ENCODE measurements at places on chromosomes 12 and 14.

- no peak for DNase-seq
Measured at GRCh38 chr12:52122540-52122871, 43.0 kb downstream of the SMIM41 start.

DNA sequence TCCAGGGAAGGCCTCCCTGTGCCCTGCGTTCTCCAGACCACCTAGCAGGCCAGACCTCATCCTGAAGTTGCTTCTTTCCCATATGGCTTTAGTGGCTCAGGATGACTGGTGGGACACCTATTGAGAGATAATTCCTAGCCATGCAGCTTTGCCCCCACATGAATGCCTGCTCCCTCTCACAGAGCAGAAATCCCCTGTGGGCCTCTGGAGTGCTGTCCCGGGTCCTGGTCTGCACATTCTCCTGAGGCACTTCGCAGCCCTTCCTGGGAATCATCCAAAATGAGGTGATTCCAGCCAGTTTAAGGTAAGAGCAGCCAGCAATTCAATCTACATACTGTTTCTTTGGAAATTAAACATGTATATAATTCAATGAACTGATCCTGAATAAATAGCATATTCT lies 135.9 kb downstream of the GPR65 start:
- DNase-seq: no peak

DNA sequence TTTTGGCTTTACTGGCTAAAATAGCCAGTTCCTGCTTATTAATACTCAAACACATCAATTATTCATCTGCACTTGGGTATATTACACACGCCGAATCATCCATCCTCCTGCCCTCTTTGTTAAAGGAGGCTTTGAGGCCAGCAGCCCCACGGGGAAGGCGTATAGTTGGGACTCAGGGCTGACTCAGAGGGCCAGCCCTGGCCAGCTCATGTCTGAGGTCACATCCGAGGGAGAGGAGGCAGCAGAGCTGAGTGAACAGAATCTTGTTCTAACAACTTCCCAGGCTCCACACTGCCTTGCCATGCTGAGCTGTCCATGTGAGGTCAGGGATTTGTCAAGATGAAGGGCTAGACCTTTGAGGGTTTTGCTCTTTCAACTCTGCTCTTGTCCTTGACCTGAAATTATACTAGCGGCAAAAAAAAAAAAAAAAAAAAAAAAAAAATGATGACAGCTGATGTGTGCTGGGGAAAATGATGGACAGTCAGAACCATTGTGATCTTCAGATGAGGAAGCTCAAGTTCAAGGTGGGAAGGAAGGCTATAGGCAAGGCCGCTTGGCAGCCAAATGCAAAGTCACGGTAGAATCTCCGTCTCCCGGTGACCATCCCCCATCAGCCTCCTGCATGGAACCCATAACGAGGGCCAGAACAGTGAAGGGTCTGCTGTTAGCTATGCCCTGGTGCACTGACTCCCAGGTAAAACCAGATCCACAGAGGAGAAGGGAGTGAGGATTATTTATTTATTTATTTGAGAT lies 12.5 kb upstream of the MARK3 start:
- DNase-seq: no peak

- no peak for DNase-seq
Measured at GRCh38 chr14:93295541-93296220, 37.2 kb downstream of the BTBD7 start.

DNA sequence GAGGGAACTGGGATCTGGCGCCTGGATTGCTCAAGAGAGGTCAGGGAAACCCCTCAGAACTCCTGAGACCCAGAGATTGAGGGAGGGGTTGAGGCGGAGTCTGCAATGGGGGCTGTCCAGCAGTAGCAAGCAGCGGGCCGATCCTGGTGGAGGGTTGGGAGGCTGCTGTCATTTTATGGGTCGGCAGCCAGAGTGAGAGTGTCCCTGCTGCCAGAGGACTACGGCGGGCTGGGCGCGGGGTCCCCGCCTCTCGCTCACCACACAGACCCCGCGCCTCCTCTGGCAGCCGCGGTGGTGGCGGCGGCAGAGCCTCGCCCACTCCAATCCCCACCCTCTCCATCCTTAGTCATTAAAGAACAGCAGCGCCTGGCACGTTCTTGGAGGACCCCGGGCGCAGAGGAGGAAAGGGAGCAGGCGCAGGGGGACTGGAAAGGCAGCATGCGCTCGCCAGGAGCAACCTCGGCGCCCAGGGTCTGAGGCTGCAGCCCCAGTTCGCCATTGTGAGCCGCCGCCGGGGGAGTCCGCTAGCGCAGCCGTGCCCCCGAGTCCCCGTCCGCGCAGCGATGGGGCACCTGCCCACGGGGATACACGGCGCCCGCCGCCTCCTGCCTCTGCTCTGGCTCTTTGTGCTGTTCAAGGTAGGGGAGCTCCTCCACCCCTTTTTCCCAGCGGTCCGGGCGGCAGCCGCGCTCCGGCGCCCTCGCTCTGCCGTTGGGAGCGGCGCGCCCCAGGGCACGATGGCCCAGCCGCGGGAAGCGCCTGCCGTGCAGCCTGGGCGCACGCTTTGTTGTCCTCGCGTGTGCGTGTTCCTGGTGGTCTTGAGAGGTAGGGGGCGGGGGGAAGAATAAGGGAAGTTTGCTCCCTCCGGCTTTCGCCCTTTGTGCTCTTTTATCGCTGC lies at the start of gene PTPRO:
Gene PTPRO, plus strand, starts transcription at position 345 of the 898 bp plus-strand sequence.
- DNase-seq: no peak

- no peak for DNase-seq
Measured at GRCh38 chr12:65984227-65984479, 146.4 kb downstream of the LLPH start.

GRCh38 chr12:7666595-7666994 lies 887 bp upstream of the APOBEC1 start:
- no peak for DNase-seq

DNA sequence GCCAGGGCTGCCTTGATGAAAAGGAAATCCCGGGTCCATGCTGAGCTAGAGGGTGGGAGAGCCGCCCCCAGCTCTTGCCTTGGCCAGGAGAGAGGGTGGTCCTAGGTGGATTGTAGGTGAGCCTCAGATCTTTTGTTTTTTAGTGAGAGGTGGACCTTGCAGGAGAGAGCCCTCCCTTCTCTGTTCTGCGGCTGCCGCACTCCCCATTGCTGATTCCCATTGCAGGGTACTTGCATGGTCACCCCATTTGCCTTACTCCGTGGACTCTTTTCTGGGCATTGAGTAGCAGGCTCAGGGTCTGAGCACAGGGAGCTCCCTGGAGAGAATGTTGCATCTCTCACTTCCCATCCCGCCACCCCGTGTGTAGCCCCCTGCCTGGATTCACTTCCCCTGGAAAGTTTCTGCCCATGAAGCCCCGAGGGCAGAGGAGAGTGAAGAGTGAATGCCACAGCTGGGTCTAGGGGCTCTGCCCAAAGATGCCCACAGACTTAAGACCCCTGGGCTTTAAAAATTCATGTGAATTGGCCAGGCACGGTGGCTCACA lies 10.2 kb downstream of the VASH1 start:
- DNase-seq: no peak

GRCh38 chr12:19382111-19382526 lies 57.2 kb upstream of the AEBP2 start:
- DNase-seq: no peak

DNA sequence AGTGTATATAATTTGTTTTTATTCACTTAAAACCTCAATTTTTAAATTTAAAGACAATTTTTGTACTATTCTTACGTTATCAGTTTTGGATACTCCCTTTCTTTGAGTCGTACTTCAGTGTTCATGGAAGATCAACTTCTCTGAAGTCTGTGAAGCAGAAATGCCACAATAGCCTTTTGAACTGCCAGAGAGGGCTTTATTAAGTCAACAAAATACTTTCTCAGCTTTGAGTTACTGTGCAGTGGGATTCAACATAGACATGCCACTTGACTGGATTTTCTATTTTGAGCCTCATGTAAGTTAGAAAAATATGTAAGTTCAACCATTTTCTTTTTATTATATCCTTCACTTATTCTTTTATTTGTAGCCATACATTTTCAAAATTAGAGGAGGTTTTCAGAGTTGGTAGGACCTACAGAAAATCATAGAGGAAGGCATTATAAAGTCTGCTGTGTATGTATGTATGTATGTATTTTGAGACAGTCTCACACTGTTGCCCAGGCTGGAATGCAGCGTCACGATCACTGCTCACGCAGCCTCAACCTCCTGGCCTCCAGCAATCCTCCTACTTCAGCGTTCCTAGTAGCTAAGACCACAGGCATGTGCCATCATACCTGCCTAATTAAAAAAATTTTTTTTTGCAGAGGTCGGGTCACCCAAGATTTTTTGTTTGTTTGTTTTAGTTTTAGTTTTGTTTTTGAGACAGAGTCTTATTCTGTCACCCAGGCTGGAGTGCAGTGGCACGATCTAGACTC lies 31.3 kb upstream of the BCAT1 start:
- no peak for DNase-seq

Measured in NCI-H2081 treated with DMSO at 0.1 percent for 48 hours (cell line).